ENCODE measurements at places on chromosomes 6 and 20.

DNA sequence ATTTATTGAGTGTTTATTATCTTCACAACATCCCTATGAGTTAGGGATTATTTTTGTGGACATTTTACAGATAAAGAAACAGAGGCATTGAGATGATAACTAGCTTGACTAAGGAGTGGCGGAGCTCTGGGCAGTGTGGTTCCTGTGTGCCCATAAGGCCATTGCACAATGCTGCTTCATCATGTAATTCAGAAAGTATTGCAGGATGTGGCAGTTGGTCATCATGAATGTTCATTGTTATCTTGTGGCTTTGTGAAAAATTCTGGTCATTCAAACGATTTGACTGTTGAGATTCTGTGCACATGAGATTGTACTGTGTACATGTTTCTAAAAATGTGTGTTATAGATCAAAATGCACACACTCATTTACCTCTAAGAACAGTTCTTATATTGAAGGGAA, 150.8 kb downstream of the ESR1 start:
- no peak for DNase-seq

GRCh38 chr6:37456816-37457560, 24.0 kb downstream of the CMTR1 start:
- DNase-seq: no peak

- no peak for DNase-seq
Measured at GRCh38 chr6:38976801-38977500, 71.6 kb upstream of the GLP1R start.

- no peak for DNase-seq
Measured at GRCh38 chr6:76351275-76351674, 278.8 kb upstream of the IMPG1 start.

- peak; percentile 37 for DNase-seq
Measured at GRCh38 chr20:49482621-49483017, at the start of gene KCNB1. KCNB1 (minus strand) TSS chr20:49482668; CDS start chr20:49482480, 188 bp downstream.

GRCh38 chr20:55052459-55052858, 577.1 kb downstream of the DOK5 start:
- no peak for DNase-seq

DNA sequence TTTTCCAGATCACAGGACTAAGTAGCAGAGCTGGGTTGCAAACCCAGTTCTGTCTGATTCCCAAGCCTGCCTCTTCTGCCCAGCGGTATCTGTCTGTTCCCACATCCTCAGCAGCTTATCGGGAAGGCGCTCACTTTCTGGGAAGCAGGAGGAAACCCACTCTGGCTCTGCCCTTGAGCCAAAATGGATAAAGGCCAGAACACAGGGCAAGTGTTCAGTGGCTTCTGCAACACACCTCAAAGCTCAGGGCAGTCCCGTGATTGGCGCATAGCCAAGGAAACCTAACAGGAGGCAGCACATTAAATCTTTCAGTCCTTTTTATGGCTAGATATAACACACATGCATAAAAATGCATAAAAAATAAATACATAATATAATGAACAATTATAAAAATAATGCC, 262.2 kb downstream of the NRN1 start:
- no peak for DNase-seq

- peak; percentile 35 for DNase-seq
Measured at GRCh38 chr6:169959136-169960002, 207.9 kb downstream of the ERMARD start.

DNA sequence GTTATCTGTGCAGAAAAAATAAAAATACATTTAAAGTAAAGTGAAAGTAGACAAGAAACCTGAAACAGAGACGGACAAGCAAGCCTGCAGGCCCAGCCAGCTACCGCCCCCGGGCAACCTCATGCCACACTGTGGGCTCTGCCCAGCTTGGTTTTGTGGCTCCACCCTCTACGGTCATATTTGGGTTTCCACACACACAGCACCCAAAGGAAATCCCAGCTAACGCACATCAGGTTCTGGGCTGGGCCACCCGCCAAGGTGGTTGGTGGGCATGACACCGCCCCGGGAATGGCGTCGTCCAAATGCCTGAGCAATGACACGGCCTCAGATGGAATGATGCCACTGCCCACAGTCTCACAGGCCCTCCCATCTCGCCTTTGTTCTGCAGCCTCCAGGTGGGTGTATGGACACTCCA, 22.9 kb downstream of the FAM110A start:
- DNase-seq: peak; percentile 32

- no peak for DNase-seq
Measured at GRCh38 chr6:63886341-63886740, 250.7 kb downstream of the PHF3 start.

GRCh38 chr6:16669227-16669626, 92.0 kb downstream of the ATXN1 start:
- DNase-seq: peak; percentile 70

GRCh38 chr20:45765307-45765875, 26.3 kb downstream of the WFDC3 start:
- DNase-seq: no peak

DNA sequence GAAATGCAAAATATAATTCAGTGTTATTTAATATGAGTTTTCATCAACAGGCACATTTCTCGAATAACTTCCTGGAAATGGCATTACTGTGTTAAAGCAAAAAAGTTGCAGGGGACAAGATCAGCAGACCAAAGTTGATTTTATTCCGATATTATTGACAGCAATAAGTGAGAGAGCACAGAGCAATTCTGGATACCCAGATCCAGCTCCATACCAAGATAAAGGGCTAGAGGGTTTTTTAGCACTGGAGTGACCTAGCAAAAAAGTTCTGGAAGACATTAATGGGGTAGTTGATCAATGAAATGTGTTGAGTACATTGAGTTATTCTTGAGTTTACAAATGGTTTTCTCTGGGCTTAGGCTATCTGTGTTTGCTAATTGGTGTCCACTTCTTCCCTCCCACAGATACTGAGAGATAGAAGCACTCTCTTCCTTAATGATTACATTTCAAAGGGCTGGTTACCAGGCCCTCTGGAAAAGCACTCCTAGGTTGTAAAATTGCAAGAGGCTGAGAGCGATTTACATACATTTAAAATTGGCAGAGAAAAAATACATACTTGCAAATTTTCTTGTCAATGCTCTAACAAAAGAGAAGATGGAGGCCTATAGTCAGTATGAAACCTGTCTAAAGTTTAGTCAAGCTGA, 47.0 kb upstream of the MANEA start:
- no peak for DNase-seq

DNA sequence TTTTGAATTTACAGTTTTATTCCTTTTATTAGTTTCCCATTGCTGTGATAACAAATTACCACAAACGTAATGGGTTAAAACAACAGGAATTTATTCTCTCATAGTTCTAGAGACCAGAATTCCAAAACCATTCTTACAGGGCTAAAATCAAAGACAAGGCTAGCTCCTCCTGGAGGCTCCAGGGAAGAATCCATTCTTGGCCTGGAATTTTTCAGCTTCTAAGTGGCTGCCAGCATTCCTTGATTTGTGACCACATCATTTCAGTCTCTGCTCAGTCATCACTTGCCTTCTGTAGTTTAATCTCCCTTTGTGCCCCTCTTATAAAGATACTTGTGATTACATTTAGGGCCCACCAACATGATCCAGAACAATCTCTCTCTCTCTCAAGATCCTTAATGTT, 897 bp upstream of the SEL1L2 start:
- DNase-seq: no peak

Data from stimulated activated CD4-positive, alpha-beta T cell treated with anti-CD3 and anti-CD28 coated beads, Interleukin-1b, Interleukin-23, amount 100 ng/mL, for 48 hours (primary cell).